Transverse colon (tissue), 4 donors: ENCODE measurements at places on chromosomes 7 and 10.

GRCh38 chr7:98997846-98998245 is 119.5 kb downstream of the TRRAP start:
- no peak for DNase-seq

DNA sequence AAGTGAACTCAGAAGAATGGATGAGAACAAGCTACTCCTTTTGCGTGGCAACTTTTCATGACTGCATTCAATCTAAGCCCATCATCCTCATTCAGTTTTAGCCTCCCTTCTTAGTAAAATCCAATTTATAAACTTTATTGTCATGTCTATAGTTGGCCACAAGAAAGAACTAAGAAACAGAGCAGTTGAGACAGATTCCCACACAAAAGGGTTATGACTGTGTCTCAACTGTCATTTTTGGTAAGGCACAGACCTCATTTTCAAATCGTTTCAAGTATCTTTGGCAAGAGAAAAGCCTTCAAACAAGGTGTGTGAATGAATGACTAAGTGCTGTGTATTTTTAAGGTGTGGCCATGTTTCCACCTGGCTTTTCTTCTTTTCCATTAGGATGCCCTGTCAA is 84.2 kb upstream of the CREB5 start:
- no peak for DNase-seq

- DNase-seq, result no peak
These were observed 170.8 kb upstream of the CDCA7L start for GRCh38 chr7:22116451-22117030.

DNA sequence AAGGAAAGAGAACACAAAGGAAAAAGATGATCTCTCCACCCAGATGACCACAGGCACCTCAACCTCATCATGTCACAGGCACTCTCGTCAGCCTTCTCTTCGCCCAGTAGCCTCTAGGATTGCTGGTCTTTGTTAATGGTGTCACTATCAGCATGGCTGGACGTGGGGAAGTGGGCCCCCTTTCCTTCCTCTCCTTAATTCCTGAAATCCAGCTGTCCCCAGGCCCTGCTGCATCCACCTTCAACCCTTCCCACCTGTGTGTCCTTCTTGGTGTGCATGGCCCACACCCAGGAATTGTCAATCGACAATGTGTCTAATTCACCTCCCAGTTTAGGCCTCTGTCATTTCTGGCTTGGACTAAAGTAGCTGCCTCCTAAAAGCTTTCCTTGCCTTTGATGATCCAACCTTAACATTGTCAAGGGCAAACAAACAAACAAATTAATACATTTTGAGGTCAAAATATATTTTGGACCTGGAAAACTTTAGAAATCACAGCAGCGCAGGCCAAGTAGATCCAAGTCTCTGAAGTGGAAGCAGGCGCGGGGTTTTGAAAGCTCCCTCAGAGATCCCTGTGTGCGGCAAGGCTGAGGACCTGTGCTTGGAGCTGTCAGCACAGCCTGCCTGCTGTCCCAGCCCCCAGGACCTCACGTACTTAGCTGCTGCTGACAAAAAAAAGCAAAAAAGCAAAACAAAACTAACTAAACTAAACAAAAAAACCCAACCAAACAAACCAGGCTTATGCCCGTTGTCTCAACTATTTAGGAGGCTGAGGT is 193.3 kb upstream of the LYZL2 start:
- no peak for DNase-seq

DNA sequence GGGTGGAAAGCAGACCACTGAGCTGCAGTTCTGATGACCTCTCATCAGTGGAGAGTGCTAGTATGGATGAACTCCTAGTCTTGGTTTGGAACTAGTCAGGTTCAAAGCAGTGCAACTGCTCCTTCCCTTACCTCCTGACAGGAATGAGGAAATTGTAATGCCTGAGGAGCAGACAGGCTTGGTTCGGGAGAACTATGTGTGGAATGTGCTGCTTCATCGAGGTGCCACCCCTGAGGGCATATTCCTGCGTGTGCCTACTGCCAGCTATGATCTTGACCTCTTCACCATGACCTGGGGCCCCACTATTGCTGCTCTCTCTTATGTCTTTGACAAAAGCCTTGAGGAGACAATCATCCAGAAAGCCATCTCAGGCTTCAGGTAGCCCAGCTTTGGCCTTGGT is 27.4 kb upstream of the NFKB2 start:
- no peak for DNase-seq

DNA sequence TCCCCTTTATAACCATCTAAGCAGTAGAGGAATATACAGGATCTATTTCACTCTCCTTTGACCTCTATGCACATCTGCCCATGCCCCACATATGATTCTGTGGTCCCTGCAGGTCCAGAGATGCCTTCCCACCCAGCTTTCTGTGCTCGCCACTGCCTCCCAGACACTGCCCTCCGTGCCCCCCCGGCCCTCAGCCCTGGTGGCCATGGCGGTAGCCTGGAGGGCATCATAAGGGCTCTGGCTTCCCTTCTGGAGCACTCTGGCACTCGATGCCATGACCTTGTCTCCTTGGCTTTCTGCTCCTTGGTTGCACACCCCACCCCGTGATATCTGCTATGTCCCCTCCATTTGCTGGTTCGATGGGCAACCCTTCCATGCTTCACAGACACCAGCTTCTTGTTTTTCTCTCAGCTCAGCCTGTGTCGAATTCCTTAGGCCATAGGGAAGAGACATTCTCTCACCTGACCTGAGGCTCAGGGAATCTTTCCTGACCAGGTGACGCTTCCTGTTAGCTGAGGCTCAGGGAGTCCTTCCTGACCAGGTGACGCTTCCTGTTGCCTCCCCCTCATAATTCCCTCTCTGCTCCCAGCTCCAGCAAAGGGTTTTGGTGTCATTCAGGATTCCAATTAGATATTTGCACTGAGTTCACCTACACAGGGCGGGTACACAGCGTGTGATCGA is 100.4 kb upstream of the GLI3 start:
- no peak for DNase-seq

DNA sequence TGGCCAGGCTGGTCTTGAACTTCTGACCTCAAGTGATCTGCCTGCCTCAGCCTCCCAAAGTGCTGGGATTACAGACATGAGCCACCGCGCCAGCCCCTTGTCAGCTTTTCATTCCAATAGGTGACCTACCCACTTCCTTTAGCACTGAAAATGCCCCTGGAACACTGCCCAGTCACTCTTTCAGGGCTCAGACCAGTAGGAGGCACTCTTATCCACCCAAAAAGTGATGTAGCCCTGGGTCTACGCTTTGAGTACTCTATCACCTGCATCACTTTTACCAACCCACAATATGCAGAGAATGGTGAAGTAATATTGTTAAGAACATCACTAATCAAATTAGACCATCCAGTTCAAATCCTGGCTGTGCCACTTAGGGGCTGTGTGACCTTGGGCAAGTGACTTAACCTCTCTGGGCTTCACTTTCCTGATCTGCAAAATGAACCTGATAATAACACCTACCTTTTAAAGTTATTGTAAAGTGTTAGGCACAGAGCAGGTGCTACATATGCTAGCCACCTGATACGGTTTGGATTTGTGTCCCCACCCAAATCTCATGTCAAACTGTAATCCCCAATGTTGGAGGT is 5.2 kb downstream of the CALN1 start:
- no peak for DNase-seq

DNA sequence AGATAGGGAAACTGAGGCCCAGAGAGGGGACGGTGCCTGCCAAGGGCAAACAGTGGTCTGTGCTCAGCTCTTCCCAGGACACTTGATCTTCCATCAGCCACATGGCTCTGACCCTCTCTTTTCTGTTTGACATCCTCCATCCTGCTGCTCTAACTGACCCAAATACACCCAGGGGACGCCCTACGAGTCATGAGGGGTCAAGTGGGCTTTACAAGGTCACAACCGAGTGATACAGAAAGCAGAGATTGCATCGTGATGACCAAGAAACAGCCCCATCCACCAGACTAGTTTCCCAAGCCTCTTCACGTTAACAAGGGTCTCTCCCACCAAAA is 131.2 kb upstream of the UNC5B start:
- no peak for DNase-seq

GRCh38 chr7:496528-497295 is 22.9 kb downstream of the PDGFA start:
- no peak for DNase-seq

DNA sequence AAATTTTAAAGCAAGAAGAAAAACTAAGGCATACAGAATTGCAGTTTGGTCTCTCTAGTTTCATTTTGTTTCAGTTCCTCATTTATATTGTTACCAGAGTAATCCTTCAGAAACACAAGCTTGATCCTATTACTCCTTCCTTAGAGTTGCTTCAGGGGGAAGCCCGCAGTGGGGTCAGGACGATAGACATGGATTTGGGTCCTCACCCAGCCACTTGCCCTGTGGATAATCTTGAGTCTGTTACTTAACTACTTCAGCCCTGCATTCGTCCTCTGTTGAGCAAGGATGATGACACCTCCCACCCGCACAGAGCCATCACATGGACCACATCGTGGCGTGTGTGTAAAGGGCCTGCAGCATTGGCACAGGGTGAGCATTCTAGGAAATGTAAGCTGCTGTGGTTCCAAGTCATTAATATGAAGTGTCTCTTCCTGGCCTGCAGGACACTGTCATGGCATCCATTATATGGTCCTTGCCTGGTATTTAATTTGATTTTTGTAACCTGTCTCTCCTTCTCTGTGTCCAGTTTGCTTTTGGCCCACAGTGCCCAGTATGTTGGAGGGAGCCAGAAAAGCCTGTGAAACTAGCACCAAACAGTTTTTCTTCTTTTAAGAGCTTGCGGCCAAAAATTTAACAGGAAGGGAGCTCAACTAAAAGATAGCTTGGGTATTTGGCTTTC is 111.2 kb downstream of the EEPD1 start:
- DNase-seq, result no peak

- DNase-seq, result no peak
These were observed 1.7 kb downstream of the SCRN1 start for GRCh38 chr7:29987811-29988317.

DNA sequence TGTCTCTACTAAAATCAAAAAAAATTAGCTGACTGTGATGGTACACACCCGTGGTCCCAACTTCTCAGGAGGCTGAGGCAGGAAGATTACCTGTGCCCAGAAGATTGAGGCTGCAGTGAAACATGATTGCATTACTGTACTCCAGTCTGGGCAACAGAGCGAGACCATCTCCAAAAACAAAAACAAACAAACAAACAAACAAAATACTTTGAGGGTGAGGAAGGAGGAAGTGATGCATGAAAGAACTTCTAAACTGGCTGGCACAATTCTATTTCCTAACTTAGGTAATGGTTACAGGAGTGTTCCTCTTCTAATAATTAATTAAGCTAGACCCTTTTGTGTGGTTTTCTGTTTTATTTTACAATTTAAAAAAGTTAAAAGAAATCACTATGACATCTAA is 15.5 kb downstream of the WAPL start:
- no peak for DNase-seq

GRCh38 chr10:94997741-94998174 is 59.3 kb downstream of the CYP2C9 start:
- DNase-seq, result no peak
